Fibroblast of villous mesenchyme (primary cell): ENCODE measurements at places on chromosomes 2 and 18.

DNA sequence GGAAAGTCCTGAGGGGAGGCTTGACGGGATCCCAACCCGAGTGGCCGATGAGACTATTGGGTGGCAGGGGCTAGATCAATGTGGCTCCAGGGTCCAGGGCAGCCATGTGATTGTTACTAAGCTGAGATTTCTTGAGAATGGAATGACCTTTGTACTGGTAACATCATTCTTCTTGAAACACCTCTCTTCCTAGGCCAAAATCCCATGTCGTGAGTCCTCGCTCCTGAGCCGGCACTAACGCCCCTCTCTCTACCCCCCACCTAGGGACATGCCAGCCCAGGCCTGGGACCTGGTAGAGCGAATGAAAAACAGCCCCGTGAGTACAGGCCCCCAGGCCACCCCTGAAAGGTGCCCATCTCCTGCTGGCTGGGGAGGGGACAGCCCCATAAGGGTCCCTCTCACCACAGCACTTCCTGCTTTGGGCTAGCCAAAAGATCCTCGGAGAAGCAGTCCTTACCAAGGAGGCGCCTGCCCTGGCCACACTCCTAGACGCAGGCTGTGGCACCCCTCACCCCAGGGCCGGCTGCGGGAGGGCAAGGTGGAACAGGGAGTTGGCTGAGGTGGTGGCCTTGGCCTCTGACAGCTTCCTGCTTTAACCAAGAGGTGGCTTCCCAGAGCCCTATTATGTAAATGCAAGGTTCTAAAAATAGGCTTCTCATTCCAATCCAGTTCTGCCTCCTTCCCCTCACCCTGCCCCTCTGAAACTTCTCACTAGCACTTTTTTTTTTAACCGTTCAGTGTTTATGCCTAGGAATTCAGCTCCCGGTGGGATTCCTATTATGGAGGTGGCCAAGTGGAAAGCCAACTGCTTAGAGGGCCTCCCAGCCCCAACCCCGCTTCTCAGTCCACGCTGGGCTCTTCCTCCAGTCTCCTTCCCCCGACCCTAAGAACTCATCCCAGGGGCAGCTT lies 126.6 kb upstream of the PPP1CB start:
- peak; percentile 75 for DNase-seq

DNA sequence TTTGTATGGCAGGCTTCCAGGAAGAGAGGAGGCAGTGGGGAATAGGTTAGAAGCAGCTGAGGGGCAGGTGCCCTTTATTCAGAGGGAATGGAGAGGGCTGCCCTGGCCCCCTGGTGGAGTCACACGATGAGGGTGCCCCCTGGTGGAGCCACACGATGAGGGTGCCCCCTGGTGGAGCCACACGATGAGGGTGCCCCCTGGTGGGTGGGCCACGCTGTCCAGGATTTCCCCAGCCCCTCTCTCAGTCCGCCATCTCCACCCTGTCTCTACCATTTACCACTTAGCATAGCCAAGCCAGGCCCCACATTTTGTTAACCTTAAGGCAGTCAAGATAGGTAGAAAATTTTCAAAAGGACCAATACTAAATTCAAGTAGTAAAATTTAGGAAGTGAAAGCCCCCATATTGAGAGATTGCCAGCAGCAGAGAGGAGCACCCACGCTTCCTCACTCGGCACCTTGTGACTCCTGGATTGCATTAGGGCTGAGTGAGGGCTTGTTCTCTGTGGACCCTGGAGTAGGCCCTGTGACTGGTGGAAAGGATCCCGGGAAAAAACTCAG lies 10.4 kb upstream of the FAM228A start:
- peak; percentile 16 for DNase-seq

GRCh38 chr2:217610401-217610814 lies 392.4 kb downstream of the TNS1 start:
- no peak for DNase-seq

GRCh38 chr2:128746356-128746755 lies 427.7 kb upstream of the HS6ST1 start:
- peak; percentile 83 for DNase-seq
